OCI-LY7 (cell line): ENCODE measurements at places on chromosomes 12 and 14.

- no peak for DNase-seq
These were observed 80.8 kb upstream of the BCL11B start for GRCh38 chr14:99352688-99353280.

- DNase-seq, result no peak
These were observed 168.1 kb upstream of the PARP11 start for GRCh38 chr12:4041187-4041885.

DNA sequence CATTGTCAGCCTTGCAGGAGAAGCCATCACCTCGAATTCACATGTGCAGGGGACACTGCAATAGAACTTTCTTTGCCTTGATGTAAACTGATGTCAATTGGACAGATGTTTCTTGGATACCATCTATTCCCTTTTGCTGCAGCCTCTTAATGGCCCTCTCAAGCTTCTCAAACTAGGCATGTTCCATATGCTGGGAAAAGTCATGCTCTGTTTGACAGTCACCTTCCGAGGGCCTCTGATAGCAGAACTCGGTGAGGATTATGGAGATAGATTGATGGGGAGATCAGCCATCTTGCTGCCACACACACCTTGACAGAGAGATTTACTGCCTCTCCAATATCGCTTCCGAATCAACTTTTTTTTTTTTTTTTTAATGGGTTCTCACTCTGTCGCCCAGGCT lies 145.8 kb upstream of the NUDT4 start:
- no peak for DNase-seq

- no peak for DNase-seq
These were observed 264.3 kb downstream of the PRKD1 start for GRCh38 chr14:29663281-29663801.

DNA sequence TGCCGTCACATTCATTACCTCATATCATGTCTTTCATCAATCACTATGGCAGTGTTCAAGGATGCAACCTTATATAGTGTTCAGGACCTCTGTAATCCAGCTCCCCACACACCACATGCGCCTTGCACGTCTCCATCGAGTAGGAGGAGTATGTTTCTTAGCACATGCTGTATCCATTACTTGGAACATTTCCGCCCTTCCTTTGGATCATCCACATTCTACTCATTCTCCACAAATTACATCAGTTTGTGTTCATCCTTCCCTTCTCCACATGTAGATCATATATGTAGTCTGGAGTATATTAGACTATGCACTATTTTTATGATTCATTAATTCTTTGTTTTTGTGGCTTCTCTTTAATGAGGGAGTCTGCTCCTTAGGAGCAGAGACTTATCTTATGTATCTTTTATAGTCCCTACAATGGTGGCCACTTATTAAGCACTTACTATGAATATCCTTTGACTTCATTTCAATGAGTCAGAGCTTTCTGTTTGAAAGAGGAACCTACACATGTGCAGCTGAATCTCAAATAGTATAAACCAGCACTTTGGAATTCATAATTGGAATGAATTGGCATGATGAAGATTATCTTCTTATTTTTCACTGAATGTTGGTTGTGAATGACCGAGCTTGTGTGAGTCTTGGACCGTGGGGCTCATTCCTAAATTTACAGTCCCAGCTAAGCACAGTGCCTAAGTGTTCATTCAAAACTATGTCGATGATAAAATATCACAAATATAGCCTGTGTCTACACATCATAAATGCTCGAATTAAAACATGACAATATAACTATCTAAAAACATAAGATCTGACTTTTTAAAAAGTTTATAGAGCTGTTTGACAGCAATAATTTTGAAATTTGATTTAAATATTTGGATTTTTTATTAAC lies 30.2 kb upstream of the NPAS3 start:
- no peak for DNase-seq

- no peak for DNase-seq
These were observed 10.7 kb downstream of the UBE3B start for GRCh38 chr12:109488051-109488665.

DNA sequence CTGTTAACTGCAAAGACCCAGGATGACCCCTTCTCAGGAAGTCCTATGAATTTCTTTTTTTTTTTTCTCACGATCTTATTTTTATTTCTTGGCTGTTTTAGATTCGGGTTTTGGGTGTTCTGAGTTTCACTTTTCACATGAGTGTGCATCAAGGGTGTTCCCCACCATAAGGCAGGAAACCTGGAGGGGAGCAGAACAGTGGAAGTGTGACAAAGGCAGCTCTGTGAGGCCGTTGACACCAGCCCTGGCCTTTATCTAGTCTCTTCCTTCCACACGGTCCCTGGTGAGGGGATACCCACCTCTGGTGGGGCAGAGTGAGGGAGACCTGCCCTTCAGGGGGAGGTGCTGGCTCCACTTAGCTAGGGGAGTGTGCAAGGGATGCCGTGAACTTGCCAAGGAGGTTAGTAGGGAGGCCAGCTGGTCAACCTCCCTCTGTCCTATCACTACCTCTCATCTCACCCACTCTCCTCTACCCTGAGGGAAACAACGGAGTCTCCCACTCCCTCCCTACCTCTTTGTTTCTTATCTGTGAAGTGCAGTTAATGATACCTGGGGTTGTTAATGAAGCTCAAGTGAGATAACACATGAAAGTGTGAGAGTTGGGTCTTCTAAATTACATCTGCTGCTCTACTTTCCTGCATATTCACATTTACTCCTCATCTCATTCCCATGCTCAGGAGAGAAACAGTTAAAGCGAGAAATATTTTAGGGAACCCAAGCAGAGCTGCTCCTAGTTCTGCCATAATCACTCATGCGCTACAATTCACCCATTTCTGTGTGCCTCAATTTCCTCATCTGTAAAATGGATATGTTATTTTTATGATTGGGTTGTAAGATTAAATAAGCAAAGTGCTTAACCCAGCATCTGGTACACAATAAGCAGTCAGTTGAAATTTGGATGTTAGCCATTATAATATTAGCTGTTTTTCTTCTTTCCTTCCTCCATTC lies 4.4 kb upstream of the GALNT6 start:
- no peak for DNase-seq

DNA sequence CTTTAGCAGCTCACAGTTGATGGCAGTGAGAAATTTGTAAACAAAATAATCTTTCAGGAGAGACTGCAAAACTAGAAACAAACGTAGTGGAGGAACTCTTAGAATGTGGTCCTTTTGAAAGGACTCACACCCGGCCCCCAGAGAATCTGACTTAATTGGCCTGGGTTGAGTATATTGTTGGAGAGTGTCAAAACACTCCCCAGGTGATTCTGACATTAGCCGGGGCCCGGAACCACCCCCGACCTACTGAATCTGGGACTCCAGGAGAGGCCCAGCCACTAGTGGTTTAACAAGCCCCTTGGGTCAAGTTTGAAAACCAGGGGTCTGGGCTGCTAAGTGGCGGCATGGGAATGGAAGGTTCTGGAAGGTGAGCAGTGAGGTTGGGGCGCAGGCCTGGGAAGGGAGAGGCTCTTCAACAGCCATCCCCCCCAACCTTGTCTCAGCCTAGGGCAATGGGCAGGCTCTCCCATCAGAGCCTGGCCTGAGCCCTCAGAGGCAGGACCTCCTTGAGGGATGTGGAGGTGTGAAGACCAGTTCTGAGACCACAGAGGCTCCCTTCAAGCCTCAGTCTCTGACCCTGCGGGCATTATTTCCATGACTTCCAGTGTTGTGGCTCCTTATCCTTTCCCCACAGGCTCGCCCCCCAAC lies 1.1 kb upstream of the ELK3 start:
- DNase-seq, result no peak

DNA sequence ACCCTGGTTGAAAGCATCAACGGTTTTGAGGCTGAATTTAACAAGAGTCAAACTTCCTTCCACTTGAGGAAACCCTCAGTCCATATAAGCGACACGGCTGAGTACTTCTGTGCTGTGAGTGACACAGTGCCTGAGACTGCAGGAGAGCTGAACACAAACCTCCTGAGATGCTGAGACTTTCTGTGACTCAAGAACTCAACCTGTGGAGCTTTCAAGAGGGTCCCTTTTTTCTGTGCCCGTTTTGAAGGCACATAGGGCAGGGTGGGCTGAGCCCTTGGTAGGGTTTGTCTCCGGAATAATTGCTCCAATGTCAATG lies 305.3 kb upstream of the OR4E1 start:
- DNase-seq, result no peak

DNA sequence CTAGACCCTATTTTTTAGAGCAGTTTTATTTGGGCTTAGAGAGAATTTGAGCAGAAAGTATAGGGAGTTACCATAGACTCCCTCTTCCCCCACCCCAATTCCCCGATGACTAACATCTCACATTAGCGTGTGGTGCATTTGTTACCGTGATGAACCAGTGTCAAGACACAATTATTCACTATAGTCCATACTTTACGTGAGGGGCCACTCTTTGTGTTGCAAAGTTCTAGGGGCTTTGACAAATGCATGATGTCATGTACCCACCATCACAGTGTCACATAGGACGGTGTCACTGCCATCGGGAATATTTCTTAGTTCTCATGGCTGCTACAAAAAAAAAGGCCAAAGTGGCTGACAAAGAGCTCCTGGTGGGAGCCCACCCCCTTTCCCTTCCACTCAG lies 119.1 kb downstream of the PHETA1 start:
- no peak for DNase-seq

DNA sequence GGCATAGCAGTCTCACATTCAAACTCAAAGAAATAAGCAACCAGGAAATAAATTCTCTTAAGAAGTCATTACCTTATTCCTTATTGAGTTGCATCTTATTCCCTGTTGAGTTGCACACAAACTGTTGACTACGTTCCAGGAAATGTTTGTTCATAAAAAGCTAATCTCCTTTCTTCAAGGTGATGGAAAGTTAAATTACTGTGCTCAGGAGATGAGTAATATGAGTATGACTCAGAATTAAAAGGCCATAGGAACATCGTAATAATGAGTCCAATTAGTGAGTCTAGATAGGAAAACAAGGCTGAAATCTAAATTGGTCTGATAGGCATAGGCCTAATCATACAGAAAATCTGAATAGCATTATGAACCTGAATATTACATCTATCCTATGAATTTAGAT lies 203.1 kb downstream of the SLC2A13 start:
- no peak for DNase-seq

GRCh38 chr12:47903927-47904712 lies 674 bp downstream of the VDR start:
- DNase-seq, result no peak

- DNase-seq, result peak; percentile 65
These were observed 4.5 kb downstream of the NOP2 start for GRCh38 chr12:6563448-6564050.

DNA sequence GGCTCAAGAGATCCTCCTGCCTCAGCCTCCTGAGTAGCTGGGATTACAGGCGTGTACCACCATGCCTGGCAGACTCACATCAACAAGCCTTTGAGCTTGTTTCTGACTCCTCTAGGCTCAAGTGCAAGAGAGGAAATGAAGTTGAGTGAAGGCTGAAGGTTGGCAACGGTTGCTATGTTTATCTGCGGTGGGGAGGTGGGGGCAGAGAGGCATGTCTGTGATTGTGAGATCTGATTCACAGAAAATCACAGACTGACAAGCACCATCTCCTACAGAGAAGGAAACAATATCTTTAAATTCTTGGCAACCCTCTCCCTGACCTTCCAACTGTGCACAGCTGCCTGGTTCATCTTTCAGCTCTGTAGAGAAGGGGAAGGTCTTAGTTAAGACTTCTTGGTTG lies 22.1 kb upstream of the NINJ2 start:
- DNase-seq, result peak; percentile 84

GRCh38 chr12:467591-467990 lies 7.9 kb downstream of the B4GALNT3 start:
- no peak for DNase-seq

DNA sequence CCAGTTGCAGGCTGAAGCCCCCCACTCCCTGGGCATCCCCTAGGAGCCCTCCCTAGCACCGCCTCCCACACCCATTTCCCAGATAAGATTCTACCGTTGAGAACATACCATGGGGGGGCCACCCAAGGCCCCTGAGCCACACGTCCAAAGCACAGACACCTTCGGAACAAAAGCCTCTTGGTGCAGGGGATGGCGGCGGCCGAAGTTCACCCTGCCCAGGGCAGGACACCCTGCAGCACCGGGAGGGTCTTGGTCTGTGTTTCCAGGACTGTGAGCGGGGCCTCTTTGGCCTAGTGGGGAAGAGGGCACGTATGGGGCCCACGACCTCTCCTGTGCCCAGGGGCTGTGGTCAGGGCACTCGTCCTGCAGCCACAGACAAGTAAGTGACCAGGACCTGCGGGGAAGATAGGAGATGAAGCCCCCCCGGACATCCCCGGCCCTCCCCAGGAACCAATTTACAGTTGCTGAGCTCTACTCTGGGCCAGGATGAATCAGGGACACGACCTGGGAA lies 154.3 kb upstream of the C14orf180 start:
- no peak for DNase-seq

- DNase-seq, result no peak
These were observed 10.7 kb downstream of the SELPLG start for GRCh38 chr12:108622921-108623514.

- DNase-seq, result no peak
These were observed 114.7 kb downstream of the DAAM1 start for GRCh38 chr14:59303216-59303615.

- DNase-seq, result no peak
These were observed 101.5 kb downstream of the KICS2 start for GRCh38 chr12:64120568-64120967.

DNA sequence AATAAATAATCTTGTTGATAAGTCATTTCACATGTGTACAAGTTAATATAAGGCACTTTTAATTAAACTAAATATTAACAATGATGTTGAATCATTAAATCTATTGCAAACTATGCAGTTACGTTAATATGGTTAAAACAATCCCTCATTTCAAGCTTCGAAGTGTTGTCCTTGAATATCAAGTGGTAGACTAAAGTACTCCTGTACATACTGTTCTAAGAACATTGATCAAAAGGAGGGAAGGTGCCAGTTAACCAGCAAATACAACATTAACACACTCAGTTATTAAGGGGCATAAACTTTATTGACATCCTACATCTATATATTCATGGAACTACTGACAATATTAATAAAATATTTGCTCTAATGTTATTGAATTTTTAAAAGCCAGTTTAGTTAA lies 8.7 kb downstream of the BCAT1 start:
- no peak for DNase-seq

GRCh38 chr14:80364816-80365215 lies 153.5 kb upstream of the DIO2 start:
- DNase-seq, result no peak

DNA sequence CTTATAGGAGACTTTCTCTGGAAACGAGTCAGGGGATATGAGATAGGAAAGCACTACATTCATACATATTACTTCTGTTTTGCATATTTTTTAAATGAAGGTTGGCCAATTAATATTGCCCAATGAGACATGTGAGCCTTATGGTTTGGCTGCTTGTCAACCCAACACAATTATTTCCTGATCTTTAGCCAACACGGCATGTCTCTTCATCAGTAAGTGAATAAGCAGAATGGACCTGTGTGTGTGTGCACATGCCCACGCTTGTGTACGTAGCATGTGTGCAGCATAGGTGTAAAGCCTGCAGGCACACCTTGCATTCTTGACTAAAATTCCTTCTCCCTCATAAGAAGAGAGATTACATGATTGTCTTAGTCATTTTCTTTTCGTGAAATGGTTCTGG lies 88.3 kb downstream of the STON2 start:
- DNase-seq, result no peak

DNA sequence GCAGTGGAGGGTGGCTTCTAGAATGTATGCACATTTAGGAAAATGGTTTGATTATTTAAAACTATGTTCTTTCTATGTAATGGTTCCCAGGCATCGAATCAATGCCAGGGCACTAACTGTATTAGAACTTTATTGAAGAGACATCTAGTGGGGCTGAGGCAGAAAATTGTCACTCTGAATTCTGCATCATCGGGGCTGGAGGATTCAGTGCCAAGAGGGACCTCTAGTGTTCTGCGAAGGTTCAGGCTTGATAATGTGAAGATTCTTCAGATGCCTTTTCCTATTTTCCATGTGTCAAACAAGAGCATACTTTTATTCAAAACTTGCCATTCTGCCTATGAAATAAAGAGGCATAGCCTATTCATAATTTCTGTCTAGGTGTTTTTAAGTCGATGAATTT lies 146.3 kb downstream of the CAND1 start:
- peak; percentile 35 for DNase-seq
